Effector memory CD4-positive, alpha-beta T cell (primary cell): ENCODE measurements at places on chromosomes 12 and 14.
A peak's percentile ranks its signal among the peaks of the same experiment; 100 is the strongest.

- no peak for DNase-seq
These were observed 279.0 kb downstream of the ATXN7L3B start for GRCh38 chr12:74816398-74817175.

GRCh38 chr12:75890141-75890540 lies 141.4 kb downstream of the PHLDA1 start:
- no peak for DNase-seq

DNA sequence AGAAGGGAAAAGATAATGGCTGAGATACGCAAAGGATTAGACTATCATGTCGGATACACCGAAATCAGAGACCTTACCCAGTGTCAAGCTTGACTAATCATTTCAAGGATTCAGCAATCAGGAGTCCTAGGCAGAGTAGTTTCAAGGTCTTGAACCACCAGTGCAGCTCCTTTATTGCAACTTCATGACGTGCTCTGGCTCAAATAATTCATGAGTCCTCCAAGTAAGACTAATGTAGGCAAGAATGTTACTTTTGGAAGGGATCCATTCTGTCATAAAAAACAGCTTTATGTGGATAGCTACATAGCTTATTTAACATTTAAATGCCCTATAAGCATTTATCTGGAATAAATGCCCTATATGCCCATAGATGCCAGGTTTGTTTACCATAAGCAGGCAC lies 123.2 kb downstream of the LMO3 start:
- no peak for DNase-seq

DNA sequence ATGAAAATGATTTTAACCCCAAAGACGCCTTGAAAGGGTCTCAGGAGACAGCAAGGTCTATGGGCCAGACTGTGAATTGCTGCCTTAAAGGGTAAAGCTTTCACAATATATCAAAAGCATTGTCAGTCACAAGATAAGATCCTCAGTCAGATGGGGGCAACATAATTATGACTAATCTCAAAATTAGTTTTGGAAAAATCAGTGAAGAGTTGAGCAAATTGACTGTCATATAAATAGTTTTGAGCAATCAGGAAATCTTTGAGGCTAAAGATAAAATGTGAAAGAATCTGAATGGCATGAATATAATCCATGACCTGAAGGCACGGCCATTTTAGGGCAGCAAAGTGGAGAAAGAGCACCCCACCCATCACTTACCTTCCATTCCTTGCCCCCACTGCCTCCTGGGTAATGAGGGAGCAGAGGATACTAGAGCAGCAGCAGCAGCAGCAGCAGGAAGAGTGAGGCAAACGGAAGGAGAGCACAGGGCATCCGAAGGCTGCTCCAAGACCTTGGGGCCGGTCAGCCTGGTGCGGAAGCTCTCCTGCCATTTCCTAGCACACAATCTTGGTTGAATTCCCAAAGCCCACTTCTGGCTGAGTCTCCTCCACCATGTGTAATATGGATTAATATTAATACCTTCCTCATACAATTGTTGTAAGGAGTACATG lies 7.0 kb downstream of the STON2 start:
- DNase-seq, result no peak

- no peak for DNase-seq
These were observed 6.5 kb downstream of the IAPP start for GRCh38 chr12:21379218-21379617.

- DNase-seq, result no peak
These were observed 121.6 kb upstream of the RTL1 start for GRCh38 chr14:101025131-101025530.

GRCh38 chr12:54324617-54325441 lies at the start of gene COPZ1:
COPZ1 (plus strand) TSS chr12:54325131; CDS start chr12:54325164, 33 bp downstream.
- peak; percentile 88 for DNase-seq

DNA sequence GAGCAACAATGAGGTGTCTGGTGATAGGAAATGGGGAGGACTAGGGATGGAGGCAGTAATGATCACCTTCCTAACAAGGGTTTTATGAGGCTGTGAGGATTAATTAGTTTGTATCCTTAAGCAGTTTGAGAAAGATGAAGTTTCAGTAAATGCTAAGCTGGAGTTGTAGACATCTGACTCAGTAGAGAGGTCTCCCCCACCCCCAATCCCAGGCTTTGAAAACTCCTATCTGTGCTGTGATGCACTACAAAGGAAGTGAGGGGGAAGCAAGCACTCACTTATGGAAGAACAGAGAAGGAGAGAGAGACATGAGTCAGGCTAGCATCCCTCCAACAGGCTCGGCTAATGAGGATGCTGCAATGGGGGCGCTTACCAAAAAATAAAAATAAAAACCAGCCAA lies 5.5 kb upstream of the BCL11B start:
- no peak for DNase-seq

- DNase-seq, result no peak
These were observed 447 bp upstream of the NUBPL start for GRCh38 chr14:31560759-31561154.

- DNase-seq, result no peak
These were observed 43.8 kb downstream of the LRCOL1 start for GRCh38 chr12:132566516-132567131.

- no peak for DNase-seq
These were observed 1.3 kb downstream of the MDGA2 start for GRCh38 chr14:47674148-47674542.

GRCh38 chr12:128793701-128794100 lies 30.1 kb downstream of the SLC15A4 start:
- no peak for DNase-seq

- DNase-seq, result no peak
These were observed 148.7 kb downstream of the ANO2 start for GRCh38 chr12:5796171-5796958.

DNA sequence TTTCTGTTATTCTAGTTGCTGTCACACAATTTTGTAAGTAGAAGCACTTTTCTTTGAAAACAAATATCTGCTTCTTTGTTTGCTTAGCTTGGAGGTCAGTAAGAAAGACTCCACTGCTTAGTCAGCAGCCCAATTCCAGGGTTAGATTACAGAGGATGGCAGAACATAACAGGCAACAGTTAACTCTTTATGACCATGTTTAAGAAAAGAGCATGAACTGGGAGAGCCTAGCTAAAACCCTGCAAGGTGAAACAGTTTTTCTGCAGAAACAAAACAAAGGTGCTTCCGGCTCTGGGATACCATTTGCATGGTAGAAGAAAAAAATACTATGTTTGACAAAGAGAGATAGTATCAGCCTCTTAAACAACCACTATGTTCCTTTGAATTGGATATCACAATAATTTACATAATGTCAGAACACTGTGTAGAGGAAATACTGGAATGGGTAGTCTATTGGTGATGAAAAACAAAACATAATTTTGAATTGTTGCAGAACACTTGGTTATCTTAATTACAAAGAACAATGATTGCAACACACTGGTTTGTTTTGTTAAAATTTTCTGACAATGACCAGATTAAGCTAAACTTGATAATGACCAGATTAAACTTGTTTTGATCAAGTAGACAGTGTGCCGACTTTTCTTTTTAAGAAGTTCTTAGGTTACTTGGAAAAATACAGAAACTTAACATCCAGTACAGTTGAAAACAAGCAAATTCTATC lies 22.4 kb upstream of the PPM1H start:
- DNase-seq, result no peak

DNA sequence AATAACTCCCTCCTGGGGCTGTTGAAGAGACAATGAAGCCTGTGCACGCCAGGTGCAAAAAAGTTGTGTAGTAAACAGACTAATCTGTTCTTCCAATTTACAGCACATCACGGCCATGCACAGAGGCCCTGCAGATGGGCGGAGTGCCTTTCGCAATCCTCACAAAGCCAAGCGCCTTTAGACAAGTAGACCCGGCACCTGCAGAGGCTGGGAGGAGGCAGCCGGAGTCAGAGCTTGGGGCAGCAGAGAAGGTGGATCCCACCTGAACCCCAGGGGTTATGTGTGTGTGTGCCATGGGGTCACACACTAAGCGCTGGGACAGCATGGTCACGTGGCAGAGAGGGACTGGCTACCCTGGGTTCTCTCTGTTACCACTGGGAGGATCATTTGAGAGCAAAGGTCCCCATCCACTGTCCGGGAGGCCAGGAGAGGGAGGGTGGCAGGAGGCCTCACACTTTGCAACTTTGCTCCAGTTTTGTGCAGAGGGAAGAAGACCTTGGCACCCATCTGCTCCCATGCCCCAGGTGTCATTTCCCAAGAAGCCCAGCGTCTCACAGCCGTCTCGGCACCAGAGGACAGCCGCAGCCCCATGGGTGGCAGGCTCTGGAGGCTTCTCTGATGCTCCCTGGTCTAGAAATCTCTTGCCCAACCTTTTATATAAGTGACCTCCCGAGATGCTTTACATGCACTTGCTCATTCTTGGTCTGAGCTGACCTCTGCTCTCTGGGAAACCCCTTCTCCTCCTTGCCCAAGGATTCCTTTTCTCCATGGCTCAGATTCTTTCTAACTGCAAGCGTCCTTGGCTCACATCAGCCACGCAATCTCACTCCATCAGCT lies 80.0 kb upstream of the DICER1 start:
- no peak for DNase-seq

- DNase-seq, result no peak
These were observed 17.2 kb downstream of the PPFIBP1 start for GRCh38 chr12:27541031-27541719.

DNA sequence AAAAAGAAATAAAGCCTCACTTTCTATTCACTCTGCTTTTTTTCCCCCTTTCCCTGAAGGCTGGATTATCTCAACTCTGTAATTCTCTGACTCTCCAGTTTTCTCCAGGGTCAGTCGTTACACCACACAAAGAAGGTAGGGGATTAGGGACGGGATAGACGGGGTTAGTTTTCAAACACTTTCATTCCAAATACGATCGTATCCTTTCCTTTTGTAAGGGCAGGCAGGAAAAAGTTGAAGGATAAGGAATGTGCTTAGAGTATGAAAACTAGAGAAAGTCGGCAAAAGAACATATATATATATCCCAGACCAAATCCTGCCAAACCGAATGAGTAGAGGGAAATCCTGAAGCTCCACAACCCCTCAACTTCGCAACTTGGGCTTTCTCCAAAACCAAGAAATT lies 581 bp upstream of the ESYT1 start:
- no peak for DNase-seq

GRCh38 chr12:6052940-6053329 lies 71.5 kb downstream of the VWF start:
- no peak for DNase-seq

GRCh38 chr14:94056579-94057308 lies 24.3 kb downstream of the DDX24 start:
- DNase-seq, result no peak

GRCh38 chr12:102051431-102051965 lies 10.3 kb downstream of the WASHC3 start:
- no peak for DNase-seq

DNA sequence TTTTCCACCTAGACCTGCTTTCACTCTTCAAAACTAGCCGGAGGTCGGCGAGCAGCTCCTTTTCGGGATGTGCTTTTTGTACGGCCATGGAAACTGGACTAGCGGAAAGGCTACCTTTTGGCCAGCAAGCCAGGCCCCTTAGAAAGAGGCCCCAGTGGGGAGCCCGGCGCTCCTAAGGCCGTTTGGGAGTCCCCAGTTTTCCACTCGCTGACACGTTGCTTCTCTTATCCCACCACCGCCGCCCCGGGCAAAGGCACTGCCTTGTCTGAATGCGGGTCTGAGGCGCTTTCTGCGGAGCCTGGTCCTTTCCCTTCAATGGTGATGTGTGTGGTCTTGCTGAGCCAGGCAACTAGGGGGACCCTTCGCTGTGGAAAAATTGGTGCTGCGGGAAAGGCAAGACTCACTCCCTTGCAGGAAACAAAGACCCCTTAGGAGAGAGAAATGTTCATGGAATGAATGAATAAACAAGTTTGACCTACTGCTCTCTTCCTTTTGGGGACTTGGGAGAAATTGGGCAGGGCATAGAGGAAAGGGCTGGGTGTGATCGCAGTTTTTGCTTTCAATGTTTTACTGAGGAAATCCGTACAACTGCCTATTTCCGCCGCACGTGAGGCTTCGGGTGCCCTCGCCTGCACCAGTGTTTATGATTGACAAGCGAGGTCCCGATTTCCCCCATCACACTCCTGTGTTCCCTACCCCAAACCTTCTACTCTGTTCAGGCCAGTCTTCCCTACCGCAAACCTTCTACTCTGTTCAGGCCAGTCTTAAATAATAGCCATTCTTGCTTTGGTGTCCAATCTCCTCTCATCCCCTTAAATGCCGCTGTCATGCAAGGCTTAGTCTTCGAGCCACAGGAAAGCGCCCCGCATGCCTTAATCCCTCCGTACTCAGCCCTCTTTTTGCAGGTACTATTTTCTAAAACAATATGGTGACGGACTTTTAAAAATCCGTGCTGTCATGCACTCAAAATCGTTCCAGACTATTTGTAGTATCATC lies 1.0 kb upstream of the SLC38A2 start:
- peak; percentile 27 for DNase-seq

- DNase-seq, result no peak
These were observed 96.8 kb downstream of the ERGIC2 start for GRCh38 chr12:29283969-29284700.

- no peak for DNase-seq
These were observed 46.7 kb downstream of the KICS2 start for GRCh38 chr12:64175254-64175945.

- no peak for DNase-seq
These were observed 570 bp upstream of the MRPS35 start for GRCh38 chr12:27709932-27710591.

DNA sequence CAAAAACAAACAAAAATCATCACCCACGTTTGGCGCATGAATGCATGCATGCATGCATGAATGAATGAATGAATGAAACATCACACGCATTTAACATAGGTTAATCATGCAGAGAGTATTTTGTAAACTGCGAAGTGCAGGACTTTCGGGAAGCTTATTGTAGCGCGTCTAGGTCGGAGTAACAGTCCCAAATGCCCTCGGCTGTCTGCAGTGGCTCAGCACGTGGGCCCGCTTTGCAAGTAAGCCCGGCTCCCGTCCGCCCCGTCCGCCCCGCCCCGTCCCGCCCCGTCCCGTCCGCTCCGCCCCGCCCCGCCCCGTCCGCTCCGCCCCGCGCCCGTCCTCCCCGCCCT lies 263 bp upstream of the IFT81 start:
- DNase-seq, result no peak

GRCh38 chr14:86141966-86142365 lies 612.0 kb downstream of the FLRT2 start:
- DNase-seq, result no peak

DNA sequence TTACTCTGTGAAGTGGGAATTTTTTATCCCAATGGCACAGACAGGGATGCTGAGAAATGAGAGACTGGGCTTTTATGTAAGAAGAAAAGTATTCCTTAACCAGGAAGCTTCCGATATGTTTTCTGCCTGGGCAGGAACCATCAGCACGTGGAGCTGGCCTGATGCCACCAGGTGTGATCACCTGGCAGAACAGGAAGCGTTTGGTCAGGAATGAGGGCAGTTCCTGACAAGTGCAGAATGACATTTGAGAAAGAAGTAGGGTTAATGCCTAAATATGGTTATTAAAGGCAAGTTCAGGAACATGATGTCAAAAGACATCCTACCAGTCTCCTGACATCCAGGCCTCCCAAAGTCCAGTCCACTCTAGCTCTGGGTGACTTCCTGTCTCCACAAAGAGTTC lies 210.3 kb downstream of the NUAK1 start:
- no peak for DNase-seq
